ENCODE measurements at places on chromosomes 5 and 9.

DNA sequence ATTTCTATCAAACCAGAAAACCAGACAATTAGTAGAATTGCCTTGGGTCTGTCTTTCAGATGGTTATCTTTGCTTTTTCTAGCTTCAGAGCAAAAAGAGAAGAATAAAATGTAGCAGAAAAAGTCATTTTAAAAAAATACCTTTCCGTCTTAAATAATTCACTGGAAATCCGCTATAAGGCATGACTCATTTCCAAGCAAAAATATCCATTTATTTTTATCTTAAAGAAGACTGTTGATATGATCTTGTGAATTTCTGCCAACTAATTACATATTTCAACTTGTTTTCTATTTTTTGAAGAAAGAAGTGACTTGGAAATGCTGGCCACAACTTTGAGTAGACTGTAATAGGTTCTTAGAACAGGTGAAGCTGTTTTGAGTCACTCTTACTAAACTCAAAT lies 83.7 kb downstream of the VCAN start:
- DNase-seq, result no peak

- peak; percentile 5 for DNase-seq
Observed at GRCh38 chr9:86614871-86615849, 260.9 kb upstream of the TUT7 start.

- no peak for DNase-seq
Observed at GRCh38 chr5:93249651-93250289, 331.2 kb downstream of the NR2F1-AS1 start.

- DNase-seq, result peak; percentile 94
Observed at GRCh38 chr5:151758430-151759241, at the start of gene ATOX1. TSS of gene ATOX1 (minus strand) at chr5:151758631. CDS start at chr5:151758551, 80 bp downstream.

GRCh38 chr5:86679529-86679928 lies 61.8 kb downstream of the COX7C start:
- DNase-seq, result peak; percentile 22

- peak; percentile 48 for DNase-seq
Observed at GRCh38 chr5:168227973-168228615, 63.4 kb upstream of the WWC1 start.

GRCh38 chr9:78939311-78940065 lies 632.3 kb upstream of the TLE4 start:
- DNase-seq, result no peak

DNA sequence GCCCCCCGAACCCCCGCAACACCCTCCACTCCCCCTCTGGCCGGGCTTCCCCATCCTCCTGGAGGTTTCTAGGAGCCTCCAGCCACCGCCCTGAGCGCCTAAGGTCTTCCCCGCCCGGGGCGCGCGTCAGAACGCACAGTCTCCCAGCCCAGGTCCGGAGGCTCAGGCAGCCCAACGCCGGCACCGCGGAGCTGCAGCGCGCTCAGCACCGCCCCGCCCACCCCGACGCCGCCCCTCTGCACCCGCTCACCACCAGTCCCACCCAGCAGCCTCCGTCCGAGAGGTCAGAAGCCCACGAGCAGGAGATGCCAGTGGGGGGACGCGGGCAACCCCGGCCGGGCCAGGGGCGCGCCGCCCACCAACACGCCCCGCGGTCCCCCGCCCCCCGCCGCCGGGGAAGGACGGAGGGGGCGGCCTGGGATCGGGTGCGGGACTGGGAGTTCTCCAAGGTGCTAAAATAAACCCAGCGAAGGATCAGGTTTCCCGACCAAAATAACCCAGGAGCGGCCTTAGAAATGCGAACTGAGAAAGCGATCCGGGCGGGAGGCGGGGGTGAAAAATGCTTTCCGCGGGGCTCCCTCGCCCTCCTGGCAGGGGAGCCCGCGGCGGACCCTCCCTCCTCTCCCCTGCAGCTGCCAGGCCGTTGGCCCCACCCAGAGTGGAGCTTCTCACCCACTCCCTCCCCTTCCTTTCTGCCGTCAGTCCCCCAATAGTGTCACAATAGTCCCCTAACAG lies 6.5 kb upstream of the FAM78A start:
- DNase-seq, result no peak

- DNase-seq, result no peak
Observed at GRCh38 chr5:163534492-163535094, 29.2 kb downstream of the MAT2B start.

DNA sequence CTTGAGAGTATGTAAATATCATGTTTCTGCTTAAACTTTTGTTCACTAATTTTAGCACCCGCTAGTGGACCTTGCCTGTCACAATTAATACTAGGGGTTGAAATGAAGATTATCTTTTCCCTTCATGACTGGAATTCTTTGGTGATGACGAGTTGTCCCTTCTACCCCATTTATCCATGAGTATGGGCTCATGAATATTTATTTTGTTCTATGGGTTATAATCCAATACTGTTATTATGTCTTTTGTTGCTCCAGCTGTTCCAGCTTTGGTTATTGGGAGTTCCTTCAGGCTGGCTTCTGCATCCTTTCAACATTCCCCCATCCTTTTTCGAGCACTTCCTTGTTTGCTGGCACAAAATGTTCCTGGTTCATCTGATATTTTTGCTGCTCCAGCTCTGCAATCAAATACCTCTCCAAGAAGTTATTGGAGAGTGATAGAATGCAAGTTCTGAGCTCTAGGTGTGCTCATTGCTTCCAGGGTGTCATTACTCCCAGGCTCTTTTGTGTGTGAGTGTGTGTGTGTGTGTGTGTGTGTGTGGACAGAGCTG lies 19.7 kb upstream of the ARHGEF28 start:
- DNase-seq, result no peak

GRCh38 chr9:130150779-130151382 lies 21.3 kb upstream of the NCS1 start:
- DNase-seq, result no peak

DNA sequence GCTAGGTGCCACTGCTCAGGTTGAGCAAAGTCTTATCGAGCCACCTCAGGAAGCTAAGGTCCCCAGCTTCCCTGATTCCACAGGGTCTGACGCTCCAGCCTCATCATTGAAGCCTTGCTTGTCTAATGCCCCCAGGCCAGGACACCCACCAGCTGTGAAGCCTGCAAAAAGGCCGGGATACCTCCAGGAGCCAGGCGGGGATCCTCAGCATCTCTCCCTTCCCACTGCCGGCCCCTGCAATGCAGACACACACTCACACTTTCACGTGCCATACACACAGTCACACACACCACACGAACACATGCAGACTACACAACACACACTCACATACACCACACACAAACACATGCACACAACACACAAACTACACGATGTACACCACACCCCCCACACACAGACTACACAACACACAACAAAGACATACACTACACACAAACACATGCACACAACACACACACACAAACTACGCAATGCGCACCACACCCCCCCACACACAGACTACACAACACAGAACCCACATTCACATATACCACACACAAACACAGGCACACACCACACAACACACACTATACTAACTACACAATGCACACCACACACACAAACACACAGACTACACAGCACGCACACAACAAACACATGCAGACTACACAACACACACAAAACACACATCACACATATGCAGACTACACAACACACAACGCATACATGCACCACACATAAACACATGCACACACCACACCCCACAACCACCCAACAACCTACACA lies 17.8 kb upstream of the S1PR3 start:
- DNase-seq, result no peak

GRCh38 chr5:176529741-176530141 lies 7.5 kb downstream of the RNF44 start:
- no peak for DNase-seq

GRCh38 chr5:143586781-143587362 lies 183.4 kb upstream of the NR3C1 start:
- DNase-seq, result no peak
